Activated gamma-delta T cell treated with anti-CD3 and anti-CD28 coated beads, Interleukin-2, amount 50 U/mL, for 16 hours (primary cell): ENCODE measurements at places on chromosomes 3 and 15.

DNA sequence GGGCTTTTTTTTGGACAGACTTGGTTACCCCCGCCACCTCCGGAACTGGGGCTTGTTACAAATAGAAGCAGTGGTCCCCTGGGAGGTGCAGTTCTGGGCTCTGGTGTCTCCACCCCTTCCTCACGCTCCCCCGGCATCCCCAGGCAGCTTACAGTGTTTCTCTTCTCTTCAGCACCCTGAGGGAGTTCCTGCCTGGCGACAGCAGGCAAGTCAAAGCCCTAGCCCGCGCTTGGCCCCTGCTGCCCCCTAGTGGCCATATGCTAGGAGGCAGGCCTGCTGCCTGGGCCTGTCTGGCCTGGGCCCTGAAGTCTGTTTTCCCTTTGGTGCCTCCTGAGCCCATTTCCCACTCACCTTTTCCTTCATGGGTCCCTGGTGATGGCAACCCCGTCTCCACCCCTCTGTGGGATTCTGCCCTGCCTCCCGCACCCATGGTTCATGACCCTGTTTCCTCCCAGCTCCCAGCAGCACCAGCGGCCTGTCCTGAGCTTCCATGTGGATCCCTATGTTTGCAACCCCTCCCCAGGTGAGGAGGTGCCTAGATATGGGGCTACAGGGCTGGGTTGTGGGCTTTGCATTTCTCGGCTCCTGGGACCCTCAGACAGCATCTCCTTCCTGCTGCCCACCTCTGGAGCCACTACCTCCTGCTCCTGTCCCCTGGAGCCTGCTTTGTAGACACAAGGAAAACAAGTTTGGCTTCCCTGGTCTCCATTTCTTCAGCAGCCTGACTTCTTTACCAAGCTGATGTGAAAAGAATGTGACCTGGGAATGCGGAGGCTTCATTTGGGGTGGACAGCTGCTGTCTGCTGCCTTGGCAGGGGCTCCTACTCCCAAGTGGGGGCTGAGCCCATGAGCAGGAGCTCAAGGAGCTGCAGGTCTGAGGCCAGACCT lies 2.2 kb downstream of the SNX22 start:
- DNase-seq: peak; percentile 91

GRCh38 chr15:91067036-91067435 lies 33.0 kb upstream of the SV2B start:
- DNase-seq: no peak

- no peak for DNase-seq
These were observed 11.8 kb downstream of the SSR3 start for GRCh38 chr3:156543043-156543555.

DNA sequence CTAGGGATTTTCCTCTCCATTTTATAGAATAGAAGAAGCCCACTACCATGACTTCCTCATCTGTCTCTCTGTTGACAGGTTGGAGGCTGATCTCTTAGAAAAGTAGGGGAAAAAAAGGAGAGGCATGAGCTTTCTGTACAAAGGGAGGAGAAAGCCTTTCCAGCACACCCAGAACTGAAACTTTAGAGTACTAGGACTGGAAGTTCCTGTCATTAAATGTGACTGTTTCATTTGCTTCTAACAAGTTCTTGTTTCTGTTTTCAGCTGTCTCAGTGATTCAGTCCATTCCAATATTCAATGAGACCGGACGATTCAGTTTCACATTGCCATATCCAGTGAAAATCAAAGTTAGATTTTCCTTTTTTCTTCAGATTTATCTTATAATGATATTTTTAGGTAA lies 39.0 kb downstream of the INTS14 start:
- DNase-seq: no peak

GRCh38 chr3:192063570-192063969 lies 602.6 kb downstream of the PYDC2 start:
- no peak for DNase-seq

DNA sequence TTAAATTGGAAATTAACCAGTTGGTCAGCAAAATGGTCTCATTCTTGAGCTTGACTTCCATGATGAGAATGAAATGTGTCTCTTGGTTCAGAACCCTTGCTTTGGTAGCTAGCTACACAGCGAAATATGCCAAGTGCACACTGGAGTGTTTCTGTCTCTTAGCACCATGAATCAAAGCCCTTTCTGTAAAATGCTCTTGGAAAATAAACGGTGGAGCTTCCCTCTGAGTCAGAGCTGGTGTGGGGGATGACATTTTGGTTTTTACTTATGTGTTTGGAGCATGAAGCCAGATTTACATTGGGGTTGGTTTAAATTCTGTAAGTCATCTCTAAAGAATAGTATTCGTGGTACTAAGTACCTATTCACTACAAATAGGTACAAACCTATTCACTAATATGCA lies 85.1 kb upstream of the NANOGP8 start:
- DNase-seq: no peak

DNA sequence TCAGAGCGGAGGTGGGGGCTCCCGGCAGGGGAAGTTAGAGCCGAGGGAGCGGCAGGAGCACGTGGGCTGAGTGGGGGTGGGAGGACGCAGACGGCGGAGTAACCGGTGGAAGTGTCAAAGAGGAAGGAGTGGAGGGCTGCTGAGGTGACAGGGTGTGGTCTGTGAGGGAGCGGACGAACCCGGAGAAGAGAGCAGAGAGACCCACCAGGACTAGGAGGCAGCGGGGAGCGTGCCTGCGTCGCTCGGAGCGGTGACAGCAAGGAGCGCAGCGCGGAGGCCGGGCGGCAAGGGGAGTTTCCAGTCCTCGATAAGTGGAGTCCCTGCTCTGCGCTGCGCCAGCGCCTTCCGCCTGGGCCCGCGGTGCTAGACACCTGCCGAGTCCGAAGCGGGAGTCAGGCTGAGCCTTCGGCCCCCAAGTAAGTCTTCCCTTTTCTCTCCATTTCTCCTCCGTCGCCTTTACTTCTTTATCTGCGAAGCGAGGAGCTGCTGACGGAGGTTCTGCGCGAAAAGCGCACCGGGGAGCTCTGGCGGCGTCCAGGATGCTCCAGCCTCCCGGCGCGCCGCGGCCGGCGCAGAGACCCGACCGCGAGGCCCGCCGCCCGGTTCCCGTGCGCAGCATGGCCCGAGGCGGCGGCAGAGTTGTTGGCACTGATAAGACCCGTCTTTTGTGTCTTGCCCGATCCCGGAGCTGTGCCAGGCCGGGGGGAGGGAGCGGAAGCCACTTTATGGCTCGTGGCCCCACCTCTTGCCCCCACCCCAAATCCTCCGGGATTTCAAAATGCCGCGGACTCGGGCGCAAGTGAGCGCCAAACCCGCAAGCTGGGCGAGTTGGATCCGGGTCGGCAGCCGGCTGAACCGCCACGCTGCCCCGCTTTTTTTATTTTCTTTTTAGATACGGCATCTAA lies 533.0 kb upstream of the SEMA6D start:
- DNase-seq: no peak

- no peak for DNase-seq
These were observed 4.2 kb downstream of the FURIN start for GRCh38 chr15:90872486-90873184.

- peak; percentile 71 for DNase-seq
These were observed 45.7 kb downstream of the CHSY1 start for GRCh38 chr15:101206176-101206591.

DNA sequence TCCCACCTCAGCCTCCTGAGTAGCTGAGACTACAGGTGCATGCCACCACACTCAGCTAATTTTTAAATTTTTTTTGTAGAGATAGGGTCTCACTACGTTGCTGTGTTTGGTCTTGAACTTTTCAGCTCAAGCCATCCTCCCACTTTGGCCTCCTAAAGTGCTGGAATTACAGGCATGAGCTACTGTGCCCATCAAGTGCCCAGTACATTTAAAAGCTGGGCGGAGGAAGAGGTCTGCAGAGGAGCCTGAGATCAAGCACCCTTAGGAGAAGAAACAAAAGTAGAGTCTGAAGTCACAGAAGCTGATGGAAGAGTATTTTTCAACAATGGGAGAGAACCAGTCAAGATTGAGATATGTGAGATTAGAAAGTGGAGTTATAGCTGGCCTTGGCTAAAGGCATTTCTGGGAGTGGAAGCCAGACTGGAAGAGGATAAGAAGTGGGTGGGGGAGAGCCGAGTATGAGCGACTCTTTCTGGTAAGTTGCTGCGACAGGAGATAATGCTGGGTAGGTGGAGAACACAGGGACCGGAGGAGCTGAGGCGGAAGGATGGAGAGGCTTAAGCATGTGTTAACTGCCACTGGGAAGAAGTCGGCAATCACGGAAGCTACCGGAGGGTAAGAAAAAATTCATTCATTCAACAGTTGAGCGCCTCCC lies 782 bp upstream of the IREB2 start:
- DNase-seq: no peak

DNA sequence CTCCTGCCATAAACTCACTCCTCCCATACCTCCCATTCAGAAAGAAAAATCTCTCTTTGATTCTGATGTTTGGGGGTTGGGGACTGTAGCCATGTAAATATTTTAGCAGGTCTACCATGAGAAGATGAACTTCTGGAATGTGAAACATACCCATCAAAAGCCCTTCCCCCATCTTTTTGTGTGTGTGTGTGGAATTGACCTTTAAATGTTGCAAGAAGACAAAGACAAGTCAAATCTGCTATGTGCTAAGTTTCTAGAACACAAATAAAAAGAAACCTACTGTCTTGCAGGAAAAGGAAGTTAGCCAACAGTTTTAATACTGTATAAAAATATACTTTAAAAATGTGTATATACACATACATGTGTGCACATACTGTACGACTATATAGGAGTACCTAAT lies 29.7 kb upstream of the USP50 start:
- DNase-seq: no peak

DNA sequence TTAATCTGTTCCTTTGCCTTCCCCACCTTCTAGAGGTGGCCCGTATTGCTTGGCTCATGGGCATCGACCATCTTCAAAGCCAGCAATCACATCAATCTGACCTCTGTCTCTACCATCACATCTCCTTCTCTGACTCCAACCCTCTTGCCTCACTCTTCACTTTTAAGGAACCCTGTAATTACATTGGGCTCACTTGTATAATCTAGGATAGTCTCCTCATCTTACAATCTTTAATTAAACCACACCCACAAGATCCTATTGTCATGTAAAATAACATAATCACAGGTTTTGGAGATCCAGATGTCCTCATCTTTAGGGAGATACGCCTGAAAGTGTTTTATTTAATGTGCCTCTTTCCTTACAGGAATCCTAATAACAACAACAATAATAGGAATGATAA lies 234.5 kb downstream of the ERC2 start:
- no peak for DNase-seq

GRCh38 chr15:69897061-69897460 lies 200.7 kb downstream of the TLE3 start:
- no peak for DNase-seq

DNA sequence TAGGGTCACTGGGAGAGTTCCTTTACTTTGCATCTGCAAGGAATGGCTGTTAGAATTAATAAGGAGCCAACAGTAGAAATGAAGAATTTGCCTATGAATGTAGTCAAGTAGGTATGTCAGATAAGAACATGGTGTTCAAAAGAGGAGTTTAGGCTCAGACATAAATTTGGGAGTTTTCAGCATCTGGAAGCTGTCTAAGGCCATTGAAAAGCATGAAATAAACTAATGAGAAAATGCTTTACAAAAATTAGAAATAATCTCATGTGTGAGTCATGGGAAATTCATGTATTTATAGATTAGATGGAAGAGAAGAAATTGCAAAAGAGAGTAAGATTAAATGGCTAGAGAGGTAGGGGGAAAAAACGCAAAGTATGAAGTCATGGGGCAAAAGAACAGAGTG lies 201.9 kb downstream of the DIPK2A start:
- no peak for DNase-seq

- no peak for DNase-seq
These were observed 196.7 kb downstream of the PDE8A start for GRCh38 chr15:85178308-85178707.

- no peak for DNase-seq
These were observed 21.7 kb downstream of the ATG3 start for GRCh38 chr3:112539825-112540650.

DNA sequence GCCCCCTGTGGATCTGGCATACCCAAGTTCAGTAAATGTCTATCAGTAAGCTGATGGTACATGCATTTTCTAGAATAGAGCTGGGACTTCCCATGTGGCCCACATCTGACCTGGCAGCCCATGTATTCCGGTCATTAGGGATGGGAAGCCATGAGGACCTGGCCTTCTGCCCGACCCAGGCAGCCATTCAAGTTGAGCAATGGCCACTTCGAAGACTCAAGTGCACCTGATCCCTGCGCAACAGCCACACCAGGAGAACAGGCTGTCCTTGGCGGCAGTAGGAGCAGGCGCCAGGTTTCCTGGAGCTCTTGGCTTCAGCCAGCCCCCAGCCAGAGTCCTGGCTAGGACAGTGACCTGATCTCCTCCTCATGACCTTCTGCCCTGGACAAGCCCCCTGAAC lies 14.6 kb downstream of the HEMK1 start:
- no peak for DNase-seq

GRCh38 chr15:31469786-31470525 lies 143.3 kb downstream of the KLF13 start:
- no peak for DNase-seq

DNA sequence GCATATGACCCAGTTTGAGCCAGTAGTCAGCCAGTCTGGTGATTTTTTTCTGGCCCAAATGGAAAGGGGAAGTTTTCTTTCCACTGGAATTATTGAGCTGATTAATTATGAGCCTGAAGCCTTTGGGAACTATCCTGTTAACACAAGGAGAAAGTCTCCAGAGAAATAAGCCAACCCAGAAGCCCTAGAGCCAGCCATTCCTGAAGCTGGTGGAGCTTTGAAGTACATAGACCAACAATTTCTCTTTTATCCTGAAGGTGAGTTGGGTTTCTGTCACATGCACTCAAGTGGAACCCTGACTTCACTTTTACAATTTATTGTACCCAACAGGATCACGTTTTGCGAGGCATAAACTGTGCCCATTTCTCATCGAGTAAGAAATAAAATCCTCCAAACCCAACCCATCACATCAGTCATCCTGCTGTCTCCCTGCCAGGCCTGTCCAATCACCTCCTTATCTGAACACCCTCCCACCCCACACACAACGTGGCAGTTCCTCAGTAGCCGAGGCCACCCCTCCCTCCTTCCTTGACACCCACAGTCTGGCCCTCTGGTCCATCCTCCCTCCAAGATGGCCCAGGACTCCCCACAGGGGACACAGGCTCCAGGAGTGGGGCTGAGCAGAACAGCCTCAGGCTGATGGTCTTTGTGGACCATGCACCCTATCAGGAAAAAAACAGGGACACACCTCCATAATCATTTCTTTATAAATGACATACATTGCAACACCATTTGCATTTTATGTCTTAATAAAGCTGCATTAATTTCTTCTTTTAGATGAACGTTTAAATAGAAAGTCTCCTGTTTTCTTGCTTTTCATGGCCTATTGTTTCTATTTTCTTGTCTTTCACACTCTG lies 55.7 kb upstream of the GATA2 start:
- DNase-seq: no peak

- no peak for DNase-seq
These were observed 884.0 kb upstream of the CADM2 start for GRCh38 chr3:84074767-84075166.
